ENCODE measurements at places on chromosomes 5 and 9. TPM values are rescaled to one million over a fixed set of nuclear protein-coding genes. Genes with fewer than 3 reads are reported as not detected.

Gene ANKRD34B
- 0.10 TPM for total RNA-seq

Gene ZNF462
- 34.8 TPM for total RNA-seq

Gene SHOC1
- 0.10 TPM for total RNA-seq

Gene IFNK
- not detected for total RNA-seq

Gene SLC6A19
- total RNA-seq = 0.23 TPM

Gene GFRA3
- total RNA-seq = 1.5 TPM

Gene PROB1
- total RNA-seq = 2.3 TPM

Gene TTC23L
- total RNA-seq = not detected

Gene HK3
- total RNA-seq = not detected

Gene EDIL3
- total RNA-seq = 17.6 TPM
